ENCODE measurements at places on chromosomes 12 and 14. TPM values are rescaled to one million over a fixed set of nuclear protein-coding genes. Genes with fewer than 3 reads are reported as not detected.

Gene ARHGEF40
- total RNA-seq, result 16.8 TPM

Gene HCAR3
- not detected for total RNA-seq

Gene ANO4
- 1.9 TPM for total RNA-seq

Gene ANG
- total RNA-seq, result 4.4 TPM

Gene SLC35F4
- not detected for total RNA-seq

DNA sequence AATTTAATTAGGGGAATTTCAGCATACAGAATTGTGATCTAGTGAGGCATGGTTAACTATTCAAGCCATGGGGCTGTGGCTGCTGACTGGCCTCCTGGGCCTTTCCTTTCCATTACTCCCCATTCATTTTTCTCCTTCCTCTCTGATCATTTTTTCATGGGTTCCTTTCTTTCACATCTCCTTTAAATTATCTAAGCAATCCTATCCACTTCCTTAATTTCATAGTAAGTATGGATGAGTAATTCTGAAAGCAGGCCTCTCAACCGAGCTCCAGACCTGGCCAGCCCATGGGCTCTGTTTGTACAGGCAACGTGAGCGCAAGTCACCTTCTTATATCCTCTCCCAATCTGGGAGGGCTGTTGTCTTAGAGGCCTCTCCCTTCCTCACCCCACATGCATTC is 13.4 kb downstream of the CKAP4 start:
- DNase-seq, result no peak

DNA sequence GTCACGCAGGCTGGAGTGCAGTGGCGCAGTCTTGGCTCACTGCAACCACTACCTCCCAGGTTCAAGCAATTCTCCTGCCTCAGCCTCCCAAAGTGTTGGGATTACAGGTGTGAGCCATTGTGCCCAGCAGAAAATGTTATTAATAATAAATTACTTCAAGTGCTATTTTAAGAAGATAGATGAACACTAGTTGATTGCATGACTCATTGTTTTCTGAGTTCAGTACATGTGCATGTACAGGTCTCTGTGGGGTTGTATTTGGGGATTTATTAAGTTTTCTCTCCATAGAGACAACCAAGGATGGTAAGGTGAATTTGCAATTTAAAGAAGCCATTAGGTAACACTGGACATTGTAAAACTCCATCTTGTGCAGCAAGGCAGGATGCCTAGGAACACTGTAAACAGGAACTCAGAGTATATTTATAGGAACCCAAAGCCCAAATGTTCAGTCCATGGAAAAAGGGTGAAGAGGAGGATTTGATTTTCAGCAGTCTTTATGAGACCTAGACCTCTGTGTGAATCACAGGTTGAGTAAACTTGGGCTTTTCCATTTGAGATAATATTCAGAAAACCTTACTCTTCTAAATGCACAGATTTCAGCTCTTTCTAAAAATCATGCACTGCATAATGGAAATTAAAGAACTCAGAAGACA is 49.3 kb upstream of the TMPO start:
- DNase-seq, result no peak

DNA sequence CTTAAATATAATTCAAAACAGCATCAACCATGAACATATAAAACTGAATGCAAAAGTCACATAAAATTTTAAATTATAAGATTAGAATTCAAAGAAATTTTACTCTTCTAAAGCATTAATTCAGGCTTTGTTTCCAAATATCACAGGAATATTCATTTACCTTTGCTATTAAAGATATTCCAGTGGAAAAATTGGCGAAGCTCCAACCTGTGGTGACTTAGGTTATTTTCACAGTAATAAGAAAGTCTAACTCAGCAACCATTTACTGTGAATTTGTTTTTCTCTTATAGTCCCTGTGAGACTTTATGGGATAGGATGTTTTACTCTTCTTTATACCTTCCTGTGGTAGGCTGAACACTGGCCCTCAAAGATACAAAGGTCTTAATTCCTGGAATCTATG is 3.2 kb downstream of the WDR89 start:
- no peak for DNase-seq

DNA sequence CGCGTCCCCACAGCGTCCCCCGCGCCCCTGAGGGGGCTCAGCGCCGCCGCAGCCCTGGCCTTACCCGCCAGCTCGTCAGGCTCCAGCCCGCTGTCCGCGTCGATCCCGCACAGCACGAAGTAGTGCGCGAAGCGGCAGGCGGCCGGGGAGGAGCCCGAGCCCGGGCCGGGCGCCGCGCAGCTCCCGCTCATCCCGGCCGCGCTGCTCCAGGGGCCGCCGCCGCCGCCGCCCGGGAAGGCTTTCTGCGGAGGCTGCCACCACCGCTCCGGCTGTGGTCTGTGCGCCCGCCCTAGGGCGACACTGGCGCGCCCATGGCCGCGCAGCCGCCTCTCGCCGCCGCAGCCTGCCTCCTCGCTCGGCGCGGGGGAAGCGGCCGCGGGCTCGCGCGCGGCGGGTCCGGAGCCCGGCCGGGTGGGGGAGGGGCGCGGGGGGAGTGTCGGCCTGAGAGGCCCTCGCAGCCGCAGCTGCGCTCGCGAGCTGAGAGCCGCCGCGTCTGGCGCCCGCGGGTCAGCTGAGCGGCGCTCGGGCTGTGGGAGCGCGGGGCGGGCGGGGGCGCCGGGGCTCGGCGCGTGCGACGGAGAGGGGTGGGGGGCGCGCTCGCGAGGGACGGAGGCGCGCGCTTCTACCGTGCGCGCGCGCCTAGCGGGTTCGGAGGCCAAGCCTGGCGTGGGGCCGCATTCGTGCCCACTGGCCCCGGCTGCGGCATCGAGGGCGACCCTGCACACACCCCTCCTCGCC is at the start of gene DENND5B:
TSS of gene DENND5B (minus strand) at position 495 of the 738 bp plus-strand sequence. CDS start at position 191, 304 bp downstream.
- DNase-seq, result peak; percentile 73

DNA sequence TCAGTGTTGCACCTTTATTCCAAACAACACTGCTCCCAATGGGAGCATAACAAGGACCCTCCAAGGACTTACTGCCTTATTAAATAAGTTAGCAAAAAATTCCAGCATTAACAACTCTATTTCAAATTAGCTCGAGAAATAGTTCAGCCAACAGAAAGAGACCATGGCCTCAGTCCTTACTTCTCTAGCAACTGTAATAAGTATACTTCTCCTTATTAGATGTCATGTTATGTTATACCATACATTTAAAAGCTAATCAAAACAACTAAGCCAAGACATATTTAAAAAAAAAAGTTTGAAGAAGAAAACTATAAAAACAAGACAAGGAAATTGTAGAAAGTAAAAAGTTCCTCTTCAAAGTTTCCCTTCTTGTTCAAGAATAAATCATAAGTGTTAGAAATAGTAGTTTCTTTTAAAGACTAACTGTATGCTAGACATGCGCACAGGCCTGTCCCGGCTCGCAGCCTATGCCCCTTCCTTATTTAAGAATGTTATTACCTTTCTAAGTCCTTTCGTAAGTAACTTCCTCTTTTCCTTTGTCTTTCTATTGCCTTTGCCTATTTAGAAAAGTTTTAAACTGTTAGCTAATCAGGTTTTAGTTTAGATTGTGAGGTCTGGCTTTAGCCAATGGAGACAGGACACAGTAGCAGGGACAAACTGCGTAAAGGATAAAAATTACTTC is 68.6 kb downstream of the RESF1 start:
- DNase-seq, result no peak

DNA sequence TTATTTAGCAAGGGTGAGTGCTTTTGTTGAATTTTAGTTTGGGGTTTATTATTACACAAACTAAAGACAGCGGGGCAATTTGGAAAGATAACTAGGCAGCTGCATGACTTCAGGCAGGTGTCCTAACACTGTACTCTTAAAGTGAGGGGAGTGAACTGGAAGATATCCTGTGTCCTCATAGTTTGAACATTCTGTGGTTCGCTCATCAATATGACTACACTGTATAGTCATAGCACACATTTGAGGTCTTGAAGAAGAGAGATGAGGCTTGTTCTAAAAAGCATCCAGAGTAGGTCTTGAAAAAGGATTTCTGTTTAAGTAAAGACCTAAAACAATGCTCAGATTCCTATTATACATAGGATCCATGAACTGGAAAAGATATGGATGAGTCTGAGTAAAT is 1.7 kb upstream of the MAP3K9 start:
- DNase-seq, result no peak
